ENCODE measurements at places on chromosomes 4 and X.

- DNase-seq: no peak
Observed at GRCh38 chrX:103250977-103251376, 4.0 kb downstream of the TCEAL8 start.

DNA sequence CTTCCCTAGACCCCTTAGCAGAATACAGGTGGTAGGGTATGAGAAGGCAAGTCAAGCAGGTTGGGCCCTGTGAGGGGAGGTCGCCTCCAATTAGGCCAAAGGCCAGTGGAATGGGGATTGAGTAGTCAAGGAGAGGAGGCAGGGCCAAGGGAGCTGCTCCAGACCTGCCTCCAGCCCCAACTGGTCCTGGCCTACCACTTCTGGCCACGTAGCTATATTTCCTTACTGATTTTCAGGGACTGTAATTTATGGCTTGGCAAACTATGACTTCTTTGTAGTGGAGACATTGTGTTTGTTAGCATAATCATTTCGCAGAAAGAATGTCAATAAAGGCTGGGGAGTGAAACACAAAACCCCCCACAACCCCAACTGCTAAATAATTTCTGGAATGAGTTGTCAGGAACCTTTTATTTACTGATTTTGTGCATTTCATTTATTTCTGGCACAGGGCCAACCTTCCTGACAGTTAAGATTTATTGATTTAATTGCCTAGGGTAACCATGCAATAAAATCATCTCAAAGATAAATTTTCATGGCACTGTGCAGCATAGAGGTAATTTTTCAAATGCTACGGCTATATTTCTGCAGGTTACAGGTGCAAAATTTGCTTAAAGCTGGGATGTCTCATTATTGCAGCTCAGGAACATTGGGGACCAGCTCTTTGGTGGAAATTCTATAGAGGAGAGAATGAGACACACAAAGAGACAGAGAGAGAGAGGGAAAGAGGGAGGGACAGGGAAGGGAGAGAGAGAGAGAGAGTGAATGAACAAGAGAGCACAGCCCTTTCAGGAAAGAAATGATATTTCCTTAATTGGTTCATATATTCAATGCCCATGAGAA, 494.9 kb downstream of the IDS start:
- no peak for DNase-seq

DNA sequence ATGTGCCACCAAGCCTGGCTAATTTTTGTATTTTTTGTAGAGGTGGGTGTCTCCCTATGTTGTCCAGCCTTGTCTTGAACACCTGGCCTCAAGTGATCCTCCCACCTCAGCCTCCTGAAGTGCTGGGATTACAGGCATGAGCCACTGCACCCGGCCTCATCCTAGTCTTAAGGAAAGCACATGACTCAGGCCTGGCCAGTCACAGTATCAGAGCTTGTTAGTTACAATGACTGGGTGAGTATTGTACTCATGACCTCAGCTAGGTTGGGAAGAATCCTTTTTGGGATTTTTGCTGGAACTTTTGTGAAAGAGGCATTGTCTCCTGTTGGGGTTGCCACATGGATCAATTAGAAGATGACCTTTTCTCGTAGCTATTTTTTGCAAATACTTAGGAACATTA, 292.8 kb downstream of the RAPGEF2 start:
- DNase-seq: no peak

- no peak for DNase-seq
Observed at GRCh38 chr4:176191974-176192373, 3.4 kb downstream of the SPATA4 start.

DNA sequence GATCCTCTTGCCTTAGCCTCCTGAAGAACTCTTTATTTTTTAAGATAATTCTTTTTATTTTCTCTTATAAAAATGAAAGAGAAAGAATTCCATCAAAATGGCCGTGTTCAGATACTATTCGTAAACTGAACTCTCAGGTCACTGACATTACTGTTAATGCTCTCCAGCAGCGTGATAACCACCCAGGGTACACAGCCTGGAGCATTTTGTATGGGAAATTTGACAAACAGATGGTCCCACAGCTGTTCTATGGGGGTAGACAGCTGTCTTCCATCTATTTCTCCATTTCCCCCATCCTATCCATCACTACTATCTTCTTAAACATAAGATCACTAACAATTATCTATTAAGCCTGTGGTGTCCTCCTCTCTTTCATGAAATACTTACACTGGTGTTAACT, 47.8 kb downstream of the SYNPO2 start:
- no peak for DNase-seq

DNA sequence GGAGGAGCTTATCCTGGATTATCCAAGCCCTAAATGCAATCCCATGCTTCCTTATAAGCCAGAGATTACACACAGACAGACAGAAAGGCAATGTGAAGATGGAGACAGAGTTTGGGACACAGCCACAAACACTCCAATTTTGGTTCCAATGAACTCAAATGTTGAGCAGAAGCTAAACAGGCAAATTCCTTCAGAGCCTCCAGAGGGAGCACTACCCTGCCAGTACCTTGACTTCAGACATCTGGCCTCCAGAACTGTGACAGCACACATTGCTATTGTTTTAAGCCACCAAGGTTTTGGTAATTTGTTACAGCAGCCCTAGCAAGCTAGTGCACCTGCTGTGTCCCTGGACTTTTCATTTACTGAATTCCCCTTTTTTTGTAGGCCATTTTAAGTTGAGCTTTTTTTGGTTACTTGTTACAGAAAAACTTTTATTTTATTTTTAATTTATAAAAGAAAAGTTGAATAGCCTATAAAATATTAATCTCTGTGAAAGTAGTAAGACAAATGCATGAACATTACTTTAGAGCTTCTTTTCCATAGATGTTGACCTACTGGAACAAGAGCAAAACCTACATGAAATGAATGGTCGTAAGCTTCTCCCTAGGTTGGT, 33.4 kb upstream of the SRD5A3 start:
- peak; percentile 34 for DNase-seq

DNA sequence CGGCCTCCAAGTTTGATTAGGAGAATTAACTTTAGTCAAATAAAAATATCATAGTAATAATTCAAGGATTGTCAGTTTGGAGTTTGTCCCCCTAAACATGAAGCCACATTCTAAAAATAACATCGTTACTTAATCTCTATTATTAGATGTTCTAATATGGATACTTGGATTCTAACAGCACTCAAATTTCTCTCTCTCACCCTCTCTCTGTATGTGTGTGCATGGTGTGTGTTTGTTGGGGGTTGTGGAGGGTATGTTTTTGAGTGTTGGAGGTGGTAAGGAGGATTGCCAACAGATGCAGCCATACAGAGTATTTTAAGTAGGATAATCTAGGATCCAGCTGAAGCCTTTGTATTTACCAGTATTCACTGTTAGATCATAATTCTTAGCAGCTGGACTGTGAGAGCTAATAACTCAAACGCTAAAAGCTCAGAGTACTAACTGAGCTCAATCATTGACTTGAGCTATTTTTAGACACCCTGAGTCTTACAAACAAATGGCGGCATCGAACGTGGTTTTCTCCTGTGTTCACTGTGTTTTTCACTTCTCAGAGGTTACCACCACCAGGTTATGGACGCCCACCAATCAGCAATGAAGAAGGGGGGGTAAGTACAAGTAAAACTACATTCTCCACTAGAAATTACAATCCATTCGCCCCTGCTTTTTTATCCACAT, 8.8 kb downstream of the ENAM start:
- DNase-seq: no peak

DNA sequence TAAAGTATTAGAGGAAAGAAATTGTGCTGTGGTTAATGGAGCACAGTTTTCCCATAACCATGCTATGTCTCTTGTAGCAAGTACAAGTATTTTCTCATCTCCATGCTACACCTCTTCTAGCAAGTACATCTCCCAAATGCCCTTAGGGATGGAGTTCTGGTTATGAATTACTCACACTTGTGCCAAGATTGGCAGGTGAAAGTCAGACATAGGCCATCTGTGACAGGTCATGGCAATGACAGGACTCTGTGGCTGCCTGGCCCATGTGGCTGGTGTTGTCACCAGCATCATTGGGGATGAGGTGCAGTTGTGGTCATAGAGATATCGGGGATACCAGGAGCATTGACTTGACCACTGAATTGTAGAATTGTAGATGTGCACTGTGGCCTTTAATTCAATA, 310.2 kb downstream of the FAT4 start:
- no peak for DNase-seq

- no peak for DNase-seq
Observed at GRCh38 chr4:98919996-98920395, 8.9 kb downstream of the EIF4E start.

- DNase-seq: no peak
Observed at GRCh38 chr4:139533511-139533910, 22.5 kb downstream of the SETD7 start.

DNA sequence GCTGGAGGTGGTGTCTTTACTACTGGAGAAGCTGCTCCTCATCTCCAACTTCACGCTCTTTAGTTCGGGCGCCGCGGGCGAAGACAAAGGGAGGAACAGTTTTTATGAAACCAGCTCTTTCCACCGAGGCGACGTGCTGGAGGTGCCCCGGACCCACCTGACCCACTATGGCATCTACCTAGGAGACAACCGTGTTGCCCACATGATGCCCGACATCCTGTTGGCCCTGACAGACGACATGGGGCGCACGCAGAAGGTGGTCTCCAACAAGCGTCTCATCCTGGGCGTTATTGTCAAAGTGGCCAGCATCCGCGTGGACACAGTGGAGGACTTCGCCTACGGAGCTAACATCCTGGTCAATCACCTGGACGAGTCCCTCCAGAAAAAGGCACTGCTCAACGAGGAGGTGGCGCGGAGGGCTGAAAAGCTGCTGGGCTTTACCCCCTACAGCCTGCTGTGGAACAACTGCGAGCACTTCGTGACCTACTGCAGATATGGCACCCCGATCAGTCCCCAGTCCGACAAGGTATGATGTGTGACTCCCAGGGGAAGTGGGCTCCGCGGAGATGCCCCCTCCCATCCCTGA, 634 bp downstream of the LRAT start:
- no peak for DNase-seq

DNA sequence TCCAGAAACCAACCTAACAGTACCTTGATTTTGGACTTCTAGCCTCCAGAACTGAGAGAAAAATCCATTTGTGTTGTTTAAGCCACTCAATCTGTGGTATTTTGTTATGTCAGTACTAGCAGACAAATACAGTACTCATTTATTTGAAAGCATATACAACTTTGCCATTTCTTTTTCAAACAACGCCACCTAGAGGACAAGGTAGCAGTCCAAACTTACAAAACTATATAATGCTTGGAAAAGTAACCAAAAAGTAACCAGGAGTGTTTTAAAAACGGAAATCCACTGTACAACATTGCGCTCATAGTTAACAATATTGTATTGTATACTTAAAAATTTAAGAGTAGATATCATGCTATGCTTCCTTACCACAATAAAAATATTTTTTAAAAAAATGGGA, 37.0 kb upstream of the FGF13 start:
- DNase-seq: peak; percentile 8

GRCh38 chr4:111127841-111128240, 505.0 kb upstream of the PITX2 start:
- no peak for DNase-seq

DNA sequence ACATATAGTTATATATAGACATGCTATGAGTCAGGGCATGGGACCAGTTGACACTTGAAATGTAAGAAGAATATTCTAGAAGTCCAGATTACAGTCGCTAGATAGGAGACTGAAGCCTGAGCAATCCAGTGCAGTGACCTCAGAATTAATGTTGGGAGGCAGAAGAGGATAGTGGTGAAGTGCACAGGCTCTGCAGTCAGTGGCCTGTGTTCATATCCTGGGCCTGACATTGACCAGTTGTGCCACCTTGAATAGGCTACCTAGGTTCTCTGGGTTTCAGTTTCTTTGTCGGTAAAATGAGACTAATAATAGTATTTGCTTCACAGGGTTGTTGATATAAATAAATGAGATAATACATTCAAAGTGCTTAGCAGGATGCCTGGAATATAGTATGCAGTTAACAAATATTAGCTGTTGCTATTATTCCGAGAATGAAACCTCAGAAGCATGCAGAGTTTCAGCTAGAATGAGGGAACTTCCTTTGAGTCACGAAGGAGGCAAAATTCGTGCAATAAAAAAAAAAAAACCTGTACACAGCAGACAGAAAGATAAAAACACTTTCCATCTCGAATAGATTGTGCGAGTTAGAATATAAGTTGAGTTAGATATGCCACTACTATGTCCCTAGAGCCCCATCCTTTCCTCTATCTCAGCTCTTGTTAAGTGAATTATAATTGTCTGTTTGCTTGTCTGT, 4.0 kb upstream of the SH2D1A start:
- DNase-seq: no peak

GRCh38 chrX:24316111-24316510, 2.2 kb upstream of the SUPT20HL2 start:
- DNase-seq: no peak

GRCh38 chr4:68535974-68536373, 40.1 kb downstream of the UGT2B17 start:
- DNase-seq: no peak

DNA sequence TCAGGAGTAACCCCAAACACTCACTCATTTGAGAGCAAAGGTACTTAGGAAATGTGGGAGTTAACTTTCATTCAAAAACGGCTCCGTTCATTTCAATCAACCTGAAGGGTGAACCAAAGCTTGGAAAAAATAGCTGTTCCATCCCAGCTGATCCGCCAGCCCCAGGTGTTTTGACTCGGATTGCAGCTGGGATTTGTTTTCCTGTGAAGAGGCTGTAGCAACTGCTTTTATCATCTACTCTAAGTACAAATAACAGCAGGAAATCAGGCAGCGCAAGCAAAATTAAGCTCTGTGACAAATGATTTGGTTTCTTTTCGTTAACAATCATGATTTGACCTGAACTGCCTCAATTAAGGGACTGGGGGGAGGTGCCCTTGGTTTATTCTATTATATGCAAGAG, 154.7 kb downstream of the BEND2 start:
- no peak for DNase-seq

- DNase-seq: no peak
Observed at GRCh38 chr4:141569141-141569540, 67.2 kb upstream of the IL15 start.

- DNase-seq: no peak
Observed at GRCh38 chrX:6026980-6027379, 201.7 kb downstream of the NLGN4X start.

GRCh38 chr4:18278244-18278643, 256.7 kb upstream of the LCORL start:
- DNase-seq: no peak

DNA sequence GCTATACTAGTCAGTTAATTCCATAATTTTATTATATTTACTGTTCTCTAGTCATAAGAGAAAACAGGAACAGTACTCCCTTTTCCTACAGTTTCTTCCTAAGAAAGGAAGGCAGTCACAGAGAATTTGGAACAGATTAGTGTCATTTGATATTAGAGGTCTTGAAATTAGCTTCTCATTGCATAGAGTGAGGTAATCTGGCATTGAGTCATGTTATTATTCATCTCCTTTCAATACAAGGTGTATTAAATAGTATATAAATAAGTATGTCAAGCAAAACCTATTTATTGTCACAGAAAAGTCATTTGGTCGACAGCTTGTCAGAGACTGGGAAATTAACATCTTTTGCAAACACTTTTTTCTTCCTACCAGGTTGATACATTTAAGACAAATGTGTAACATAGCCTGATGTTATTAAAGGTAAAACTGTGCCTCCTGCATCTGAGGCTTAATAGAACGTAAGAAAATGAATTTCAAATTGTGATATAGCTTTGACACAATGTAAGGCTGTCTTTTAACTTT, 753.1 kb upstream of the FRG1 start:
- no peak for DNase-seq

- peak; percentile 10 for DNase-seq
Observed at GRCh38 chrX:82163701-82164100, 961.8 kb downstream of the SH3BGRL start.

Data from fibroblast of the conjunctiva (primary cell).